NCI-H774 (cell line): ENCODE measurements at places on chromosomes 11 and 22.

GRCh38 chr11:9495803-9496514, 35.1 kb downstream of the ZNF143 start:
- no peak for DNase-seq

GRCh38 chr22:25845985-25846745, 104.2 kb downstream of the MYO18B start:
- DNase-seq, result no peak

- DNase-seq, result peak; percentile 30
Observed at GRCh38 chr11:131823772-131824171, 453.4 kb downstream of the NTM start.

- no peak for DNase-seq
Observed at GRCh38 chr11:18001191-18001590, 11.7 kb downstream of the SERGEF start.

DNA sequence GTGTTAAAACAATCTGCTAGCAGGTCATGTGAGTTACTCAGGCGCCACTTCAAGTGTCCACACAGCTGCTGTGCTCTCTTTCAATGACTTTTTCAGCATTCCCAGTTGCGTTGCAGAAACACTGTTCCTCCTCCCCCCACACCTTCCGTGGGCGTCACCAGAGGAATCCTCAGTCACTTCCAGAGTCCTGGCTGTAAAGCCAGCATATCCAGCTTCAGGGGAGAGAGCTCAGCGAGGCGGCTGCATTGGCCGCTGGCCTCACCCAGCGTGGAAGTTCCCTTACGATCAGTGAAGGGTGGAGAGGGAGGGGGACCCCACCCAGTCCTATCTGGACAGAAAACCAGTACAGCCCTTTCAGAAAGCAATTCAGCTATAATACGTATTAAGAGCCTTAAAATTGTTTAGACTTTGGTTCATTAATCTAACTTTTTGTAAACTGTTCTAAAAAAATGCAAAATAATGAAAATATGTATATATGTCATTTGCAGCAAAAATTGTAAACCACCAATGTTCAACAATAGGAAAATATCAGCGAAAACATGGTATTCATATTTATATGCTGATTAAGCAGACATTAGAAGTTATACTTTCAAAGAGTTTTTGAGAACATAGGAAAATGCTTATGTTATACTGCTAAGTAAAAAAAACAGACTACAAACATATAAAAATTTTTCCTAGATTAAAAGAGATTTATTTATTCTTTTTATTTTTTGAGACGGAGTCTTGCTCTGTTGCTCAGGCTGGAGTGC, 2.8 kb upstream of the ANO9 start:
- peak; percentile 74 for DNase-seq

GRCh38 chr11:90851196-90851595, 628.3 kb upstream of the CHORDC1 start:
- no peak for DNase-seq

GRCh38 chr22:28907311-28908008, 24.1 kb downstream of the ZNRF3 start:
- DNase-seq, result no peak

- DNase-seq, result no peak
Observed at GRCh38 chr22:45231293-45231692, 9.4 kb downstream of the KIAA0930 start.

DNA sequence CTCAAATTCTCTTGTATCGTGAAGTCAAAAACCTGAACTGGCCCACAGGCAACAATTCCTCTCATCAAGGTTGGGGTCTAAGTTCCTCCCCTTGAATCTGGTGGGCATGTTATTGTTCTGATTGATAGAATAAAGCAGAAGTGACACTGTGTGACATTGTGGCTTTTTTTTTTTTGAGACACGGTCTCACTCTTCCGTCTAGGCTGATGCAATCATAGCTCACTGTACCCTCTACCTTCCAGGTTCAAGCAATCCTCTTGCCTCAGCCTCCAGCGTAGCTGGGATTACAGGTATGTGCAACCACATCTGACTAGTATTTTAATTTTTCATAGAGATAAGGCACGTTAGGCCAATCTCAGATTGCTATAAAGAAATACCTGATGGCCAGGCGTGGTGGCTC, 8.9 kb upstream of the PELI3 start:
- DNase-seq, result no peak

GRCh38 chr11:120964857-120965256, 59.0 kb upstream of the TBCEL start:
- DNase-seq, result no peak

DNA sequence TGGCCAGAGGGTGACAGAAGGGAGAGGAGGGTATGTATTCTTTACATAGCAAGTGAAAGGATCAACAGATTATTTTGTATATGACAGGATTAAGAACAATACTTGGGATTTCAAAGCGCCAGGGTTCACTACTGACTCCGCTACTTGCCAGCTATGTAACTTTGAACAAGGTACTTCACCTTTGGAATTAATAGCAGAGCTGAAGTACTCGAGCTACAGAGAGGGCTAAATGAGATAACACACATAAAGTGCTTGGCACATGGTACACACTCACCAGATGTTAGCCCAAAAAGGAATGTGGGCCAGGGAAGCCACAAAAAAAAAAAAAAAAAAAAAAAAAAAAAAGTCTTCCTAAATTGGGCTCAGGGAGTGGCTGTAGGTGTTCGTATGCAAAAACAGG, 408.4 kb downstream of the BUD13 start:
- DNase-seq, result no peak

DNA sequence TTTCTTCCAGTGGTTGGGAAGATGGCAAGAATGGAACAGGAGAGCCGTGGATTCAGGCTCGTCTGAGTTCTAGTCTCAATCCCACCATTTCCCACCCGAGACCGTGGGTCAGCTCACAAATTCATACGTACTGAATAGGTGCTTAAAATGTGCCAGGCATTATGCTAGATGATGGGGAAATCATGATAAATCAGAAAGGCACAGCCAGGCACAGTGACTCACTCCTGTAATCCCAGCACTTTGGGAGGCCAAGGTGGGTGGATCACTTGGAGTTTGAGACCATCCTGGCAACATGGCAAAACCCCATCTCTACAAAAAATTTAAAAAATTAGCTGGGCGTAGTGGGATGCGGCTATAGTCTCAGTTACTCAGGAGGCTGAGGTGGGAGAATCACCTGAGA, 7.1 kb downstream of the TRIOBP start:
- no peak for DNase-seq

- DNase-seq, result no peak
Observed at GRCh38 chr11:33646629-33647028, 54.0 kb downstream of the C11orf91 start.
